ENCODE measurements at places on chromosomes 1 and 21.
A peak's percentile ranks its signal among the peaks of the same experiment; 100 is the strongest.

DNA sequence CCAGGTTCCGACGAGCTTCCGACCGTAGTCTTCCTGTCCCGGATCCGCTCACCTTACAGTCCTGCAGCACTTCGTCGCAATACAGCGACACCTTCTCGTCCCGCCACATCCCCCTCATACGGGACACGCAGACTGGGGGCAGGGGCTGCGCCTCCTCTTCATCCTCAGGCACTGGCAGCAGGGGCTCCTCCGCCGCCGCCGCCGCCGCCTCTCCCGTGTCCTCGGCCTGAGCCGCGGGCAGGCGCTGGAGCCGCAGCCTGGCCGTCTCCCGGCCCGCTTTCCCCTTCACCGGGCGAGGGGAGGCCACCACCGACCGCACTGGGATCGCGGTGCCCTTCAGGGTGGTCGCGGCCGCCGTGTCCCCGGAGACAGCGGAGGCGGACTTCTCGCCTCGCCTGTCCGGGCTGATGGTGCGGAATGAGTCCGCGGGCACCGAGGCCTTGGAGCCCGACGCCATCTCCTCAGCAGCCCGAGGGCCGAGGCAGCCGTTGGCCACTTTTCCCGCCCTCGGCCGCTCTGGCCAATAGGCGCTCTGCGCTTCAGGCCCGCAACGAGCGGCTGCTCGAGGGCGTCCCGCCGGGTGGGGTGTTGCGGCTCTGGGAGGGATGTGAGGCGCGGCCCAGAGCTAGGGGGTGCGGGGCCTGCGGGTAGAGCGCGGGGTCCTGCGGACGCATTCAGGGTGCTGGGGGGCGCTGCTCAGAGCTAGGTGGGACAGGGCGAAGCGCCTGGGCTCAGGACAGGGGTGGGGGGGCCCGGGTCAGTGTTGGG, at the start of gene SHCBP1L:
Gene SHCBP1L (minus strand): TSS at position 490 of the 768 bp plus-strand sequence. CDS start 33 bp downstream, at position 457.
- peak; percentile 5 for DNase-seq

GRCh38 chr1:97632075-97632474, 288.8 kb downstream of the DPYD start:
- DNase-seq: no peak

GRCh38 chr21:34822942-34823341, 154.1 kb downstream of the CLIC6 start:
- DNase-seq: no peak

DNA sequence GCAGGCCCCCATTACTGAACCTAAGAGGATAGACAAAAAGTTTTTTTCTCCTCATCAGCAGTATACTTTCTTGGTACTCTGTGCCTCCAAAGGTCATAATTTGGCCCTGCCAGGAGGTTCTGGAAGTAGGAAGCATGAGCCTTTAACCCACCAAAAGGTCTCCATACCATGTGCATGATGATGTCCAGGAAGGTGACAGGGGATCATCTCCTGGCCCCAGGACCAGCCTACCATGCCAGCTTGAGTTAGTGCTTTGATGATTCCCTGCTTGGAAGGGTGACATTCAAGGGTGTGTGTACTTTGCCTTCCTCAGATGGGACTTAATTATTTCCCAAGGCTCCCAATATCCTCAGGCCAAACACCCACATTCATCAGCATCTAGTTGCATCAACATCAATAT, 6.3 kb upstream of the SPRR1A start:
- DNase-seq: no peak

- no peak for DNase-seq
Observed at GRCh38 chr1:110138956-110139355, 11.3 kb upstream of the SLC6A17 start.

DNA sequence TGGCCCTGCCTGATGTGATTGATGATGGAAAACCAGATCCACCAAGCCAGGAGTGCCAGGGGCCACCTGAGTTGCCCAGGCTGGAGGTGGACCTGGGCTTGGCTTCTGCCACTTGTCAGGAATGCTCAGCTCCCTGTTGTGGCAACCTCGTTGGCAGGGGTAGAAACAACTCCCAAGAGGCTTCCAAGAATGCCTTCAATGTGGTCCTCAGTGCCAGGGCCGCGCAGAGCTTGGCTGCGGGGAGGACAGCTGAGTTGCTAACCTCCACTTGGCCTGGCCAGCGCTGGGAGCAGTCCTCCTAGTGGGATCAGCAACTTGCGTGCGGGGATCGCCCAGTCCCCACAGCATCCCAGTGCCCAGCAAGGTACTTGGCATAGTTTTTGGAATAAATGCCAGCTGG, 9.0 kb downstream of the MYOM3 start:
- no peak for DNase-seq

GRCh38 chr1:166089804-166090203, 77.0 kb downstream of the FAM78B start:
- no peak for DNase-seq

- DNase-seq: no peak
Observed at GRCh38 chr1:85374160-85374559, 90.8 kb downstream of the DDAH1 start.

DNA sequence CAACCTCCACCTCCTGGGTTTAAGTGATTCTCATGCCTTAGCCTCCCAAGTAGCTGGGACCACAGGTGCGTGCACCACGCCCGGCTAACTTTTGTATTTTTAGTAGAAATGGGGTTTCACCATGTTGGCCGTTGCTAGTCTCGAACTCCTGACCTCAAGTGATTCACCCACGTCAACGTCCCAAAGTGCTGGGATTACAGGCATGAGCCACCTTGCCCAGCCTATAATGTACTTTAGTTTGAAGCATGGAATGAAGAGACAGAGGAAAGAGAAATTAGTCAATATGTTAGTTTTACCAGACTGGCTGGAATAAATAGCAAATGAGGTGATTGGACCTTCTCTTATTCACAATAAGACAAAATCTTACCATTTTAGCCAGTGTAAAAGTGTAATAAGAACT, 89.0 kb downstream of the GTF2B start:
- no peak for DNase-seq

DNA sequence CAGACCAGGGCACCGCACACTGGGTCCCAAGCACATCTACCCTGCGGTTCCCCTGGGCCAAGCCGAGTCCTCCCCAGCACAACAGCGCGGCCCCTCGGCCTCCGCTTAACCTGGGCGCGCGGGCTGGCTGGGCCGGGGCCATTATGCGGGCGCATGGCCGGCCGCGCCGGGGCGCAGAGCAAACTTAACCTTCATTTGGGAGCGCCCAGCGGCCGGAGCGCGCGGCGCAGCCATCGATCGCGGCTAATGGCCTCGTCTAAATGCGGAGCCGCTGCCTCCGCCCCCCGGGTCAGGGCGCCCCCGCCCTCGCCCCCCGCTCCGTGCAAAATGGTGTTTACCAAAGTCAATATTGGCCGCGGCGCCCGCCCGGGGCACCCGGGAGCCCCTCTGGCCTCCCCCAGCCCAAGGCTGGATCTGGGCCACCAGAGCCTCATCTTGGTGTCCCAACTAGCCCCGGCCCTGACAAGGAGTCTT, 272.1 kb downstream of the TRABD2B start:
- DNase-seq: no peak

DNA sequence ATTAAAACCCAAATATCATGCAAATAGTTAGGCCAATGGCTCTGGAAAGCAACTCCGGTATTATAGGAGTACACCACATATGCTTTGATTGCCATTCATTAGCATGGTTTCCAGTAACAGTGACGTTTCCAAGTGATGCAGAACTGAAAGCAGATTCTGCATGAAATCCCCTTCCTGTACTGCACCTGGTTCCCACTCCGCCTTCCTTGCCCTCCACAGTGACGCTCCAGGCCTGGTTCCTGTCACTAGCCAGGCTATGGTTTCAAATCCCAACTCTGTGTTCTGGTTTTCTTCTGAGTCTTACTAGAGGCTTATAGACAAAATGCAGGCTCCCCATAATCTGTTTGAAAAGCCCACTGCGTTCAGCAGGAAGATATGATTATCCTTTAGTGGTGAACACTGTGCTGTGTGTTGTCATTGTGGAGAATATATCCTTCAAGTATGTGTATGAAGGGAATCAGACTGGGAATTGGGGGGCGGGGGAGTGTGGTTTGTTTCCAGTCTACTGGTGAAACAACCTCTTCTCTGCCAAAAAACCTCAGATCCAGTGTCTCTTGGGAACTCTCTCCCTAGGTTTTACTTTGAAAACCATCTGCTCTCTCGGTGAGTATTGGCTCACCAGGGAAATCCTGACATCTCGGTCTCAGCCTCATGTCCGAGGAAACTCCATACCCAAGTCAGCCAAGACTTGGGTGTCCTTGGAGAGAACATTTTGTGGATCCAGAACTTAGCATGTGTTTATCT, 78.7 kb downstream of the TYW3 start:
- no peak for DNase-seq

- no peak for DNase-seq
Observed at GRCh38 chr21:45113543-45113942, 39.2 kb downstream of the ADARB1 start.

DNA sequence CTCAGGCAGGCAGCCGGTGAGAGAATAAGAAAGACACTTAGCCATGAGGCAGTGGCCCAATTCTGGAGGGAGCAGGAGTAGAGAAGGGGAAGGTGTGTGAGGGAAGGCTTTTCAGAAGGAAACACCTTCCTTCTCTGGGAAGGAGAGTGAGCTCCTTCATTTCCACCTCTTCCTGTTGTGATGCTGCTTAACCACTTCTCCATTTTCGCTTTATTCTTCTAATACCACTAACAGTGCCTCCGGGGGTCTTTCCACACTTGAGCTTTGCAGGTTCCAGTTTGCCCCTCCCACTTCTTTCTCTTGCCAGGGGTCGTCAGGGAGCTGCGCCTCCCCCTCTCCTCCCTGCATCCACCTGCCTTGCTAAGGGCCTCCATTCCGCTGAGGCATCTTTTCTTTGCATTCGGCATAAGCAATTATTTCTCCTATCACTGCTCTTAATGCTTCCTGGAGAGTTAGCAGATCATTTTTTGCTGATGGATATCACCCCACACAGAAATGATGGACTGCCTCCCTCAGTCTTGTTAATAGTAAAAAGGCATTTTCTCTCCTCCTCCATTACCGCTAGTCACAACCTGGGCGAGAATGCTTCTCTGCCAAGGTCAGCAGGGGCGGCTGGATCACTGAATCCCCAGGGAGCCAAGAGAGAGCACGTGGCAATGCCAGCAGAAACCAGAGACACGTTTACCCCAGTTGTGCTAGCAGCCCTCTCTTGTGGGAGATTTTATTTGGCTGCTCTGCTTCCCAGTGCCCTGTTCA, 74.8 kb downstream of the ELAVL4 start:
- no peak for DNase-seq

GRCh38 chr1:27626031-27626935, 8.7 kb downstream of the FGR start:
- DNase-seq: peak; percentile 48

DNA sequence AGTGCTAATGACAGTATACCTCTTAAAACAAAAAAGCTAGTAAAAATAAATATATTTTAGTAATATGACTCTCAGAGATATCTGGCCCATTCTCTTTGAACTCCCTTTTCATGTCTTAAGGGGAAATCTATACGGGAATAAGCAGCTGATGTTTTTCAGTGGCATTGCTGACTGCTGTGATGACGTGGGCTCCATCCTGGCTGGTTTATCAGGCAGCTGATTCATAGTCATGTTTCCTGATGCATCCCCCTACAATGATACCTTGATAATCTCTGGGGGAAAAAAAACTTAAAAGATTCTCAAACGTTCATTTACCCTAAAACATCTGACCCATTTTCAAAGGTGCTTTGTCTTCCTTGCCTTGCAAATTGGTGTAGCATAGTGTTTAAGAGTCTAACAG, 53.8 kb downstream of the ABCA4 start:
- no peak for DNase-seq

- DNase-seq: no peak
Observed at GRCh38 chr1:109818271-109818987, 54.7 kb upstream of the EPS8L3 start.

- no peak for DNase-seq
Observed at GRCh38 chr1:228753287-228753686, 18.0 kb downstream of the RHOU start.

- peak; percentile 11 for DNase-seq
Observed at GRCh38 chr1:165397944-165398343, 41.4 kb upstream of the LMX1A start.

DNA sequence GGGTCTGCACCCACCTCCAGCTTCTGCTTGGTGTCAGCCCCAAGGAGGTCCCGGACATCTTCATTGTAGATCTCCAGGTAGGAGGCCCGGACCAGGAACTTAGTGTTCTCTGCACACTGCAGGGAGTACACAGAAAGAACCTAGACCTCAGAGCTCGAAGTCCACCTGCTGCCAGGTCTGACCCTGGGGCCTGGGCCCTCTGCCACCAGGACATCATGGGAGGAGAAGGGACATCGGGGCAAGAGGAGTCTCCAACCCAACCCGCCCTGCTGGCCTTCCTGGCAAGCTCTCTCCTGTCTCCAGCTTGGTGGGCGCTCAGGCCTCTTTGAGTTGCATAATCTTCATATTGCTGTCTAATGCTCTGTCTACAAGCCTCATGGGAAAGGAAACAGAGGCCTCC, 4.4 kb downstream of the KIF17 start:
- no peak for DNase-seq

DNA sequence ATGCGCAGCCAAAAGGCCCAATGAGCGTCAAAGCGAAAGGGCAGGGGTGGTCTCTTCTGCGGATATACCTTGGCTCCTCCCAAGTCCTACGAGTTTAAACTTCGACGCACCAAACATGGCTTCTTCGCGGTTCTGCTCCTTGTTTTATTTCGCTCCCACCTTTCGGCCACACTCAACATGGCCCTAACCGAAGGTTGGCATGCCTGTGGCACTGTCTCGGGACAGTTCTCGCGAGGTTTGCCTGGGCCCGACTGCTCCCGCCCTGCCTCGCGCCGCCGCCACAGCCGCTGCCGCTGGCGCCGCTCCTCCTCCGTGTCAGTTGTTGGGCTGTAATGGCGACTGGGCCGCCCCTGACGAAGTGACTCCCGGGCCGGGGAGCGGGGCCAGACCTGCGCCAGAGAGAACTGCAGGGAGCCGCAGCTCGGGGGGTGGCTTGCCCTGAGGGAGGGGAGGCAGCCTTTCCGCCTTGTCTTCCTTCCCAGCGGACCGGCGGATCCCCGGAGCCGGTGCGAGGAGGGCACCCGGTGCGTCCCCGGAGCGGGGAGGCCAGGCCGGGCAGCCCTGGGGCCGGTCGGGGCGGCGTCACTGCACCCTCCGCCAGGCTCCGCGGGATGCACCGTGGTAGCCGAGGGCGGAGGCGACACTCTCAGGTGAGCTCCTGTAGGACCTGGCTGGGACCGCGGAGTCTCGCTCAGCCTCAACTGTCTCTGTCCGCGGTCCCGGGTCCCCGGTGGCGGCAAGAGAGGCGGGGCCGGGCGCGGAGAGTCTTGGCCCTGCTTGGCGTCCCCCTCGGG, at the start of gene CEP350:
Gene CEP350 (plus strand): TSS at position 318 of the 794 bp plus-strand sequence. CDS start 31,372 bp downstream, outside the sequence.
- DNase-seq: peak; percentile 95

GRCh38 chr1:1434131-1434823, 1.2 kb upstream of the VWA1 start:
- no peak for DNase-seq

DNA sequence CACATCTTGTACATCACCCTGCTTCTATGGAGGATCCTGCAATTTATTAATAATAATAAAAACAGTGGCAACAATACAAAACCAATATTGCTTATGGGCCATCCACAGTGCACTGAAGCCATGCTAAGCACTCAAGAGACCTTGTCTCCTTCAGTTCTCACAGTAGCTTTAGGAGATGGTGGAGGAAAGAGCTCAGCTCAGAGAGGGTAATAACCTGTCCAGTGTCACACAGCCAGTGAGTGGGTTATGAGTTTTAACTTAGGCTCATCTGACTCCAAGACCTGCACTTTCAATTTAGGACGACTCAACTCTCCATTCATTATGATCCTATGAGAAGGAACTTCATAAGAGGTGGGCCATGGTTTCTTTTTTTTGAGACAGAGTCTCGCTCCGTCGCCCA, 347.6 kb upstream of the RUNX1 start:
- DNase-seq: no peak

- peak; percentile 76 for DNase-seq
Observed at GRCh38 chr1:89821322-89822108, 683 bp downstream of the LRRC8D start.

GRCh38 chr1:46298387-46298786, 5.0 kb downstream of the LRRC41 start:
- DNase-seq: no peak
